ENCODE measurements at places on chromosomes 7 and 10.

DNA sequence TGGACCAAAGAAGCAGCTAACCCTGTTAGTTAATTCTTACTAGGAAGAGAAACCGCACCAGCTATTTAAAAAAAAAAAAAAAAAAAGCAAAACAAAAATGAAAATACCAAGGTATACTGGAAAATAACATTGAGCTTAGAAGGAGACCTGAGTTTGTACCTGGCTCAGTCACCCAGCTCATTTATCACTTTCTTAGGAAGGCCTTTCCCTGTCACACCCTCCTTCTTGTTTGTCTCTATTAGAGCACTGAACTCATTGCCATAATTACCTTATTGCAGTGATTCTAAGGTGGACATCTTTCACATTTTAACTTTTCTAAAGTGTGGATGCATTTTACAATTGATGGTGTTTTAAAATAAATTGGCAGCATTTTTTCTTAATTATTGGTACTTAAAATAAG, 24.1 kb downstream of the UBE2D1 start:
- H3K4me1 ChIP-seq = peaks cover 7% of the 10 kb centered on the region
- H3K36me3 ChIP-seq = peaks cover 6% of the 10 kb centered on the region
- DNase-seq = no peak
- H3K27me3 ChIP-seq = no peaks in the 10 kb centered on the region

GRCh38 chr7:65233409-65234034, 140.1 kb upstream of the ZNF92 start:
- peaks cover 2% of the 10 kb centered on the region for H3K27me3 ChIP-seq
- H3K36me3 ChIP-seq = no peaks in the 10 kb centered on the region
- no peak for DNase-seq
- H3K27ac ChIP-seq = no peak overlapping the region

DNA sequence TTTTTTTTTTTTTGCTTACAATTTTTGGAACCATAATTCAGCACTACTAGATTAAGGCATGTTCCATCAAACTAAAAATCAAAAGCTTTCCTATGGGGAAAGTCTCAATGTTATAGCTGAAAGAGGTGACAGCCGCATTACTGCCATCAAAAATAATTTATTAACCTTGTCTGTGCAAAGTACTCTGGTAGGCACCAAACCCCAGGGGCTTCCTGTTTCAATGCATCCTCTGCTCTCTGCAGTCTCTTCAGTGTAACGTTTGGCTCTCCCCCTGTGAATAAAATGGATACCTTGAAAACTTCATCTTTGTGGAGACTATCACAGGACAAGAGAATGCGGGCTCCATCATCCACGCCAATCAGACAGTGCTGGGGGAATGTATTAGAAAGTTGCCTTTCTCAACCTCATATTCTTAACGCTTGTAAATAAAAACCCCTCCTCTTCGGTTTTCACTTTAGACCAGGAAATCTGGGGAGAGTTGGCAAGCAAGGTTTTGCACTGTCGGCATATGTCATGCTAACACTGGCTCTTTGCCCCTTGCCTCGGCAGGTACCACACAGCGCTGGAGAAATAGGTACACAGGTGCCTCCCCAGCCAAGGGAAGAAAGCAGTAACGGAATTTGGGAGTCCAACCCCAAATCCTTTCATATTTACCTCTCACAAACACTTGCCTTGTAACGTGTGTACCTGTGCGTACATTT, 1.6 kb upstream of the NRG3 start:
- no peak overlapping the region for H3K4me3 ChIP-seq
- H3K27ac ChIP-seq = no peak overlapping the region
- H3K4me1 ChIP-seq = peaks cover 4% of the 10 kb centered on the region
- no peak for DNase-seq
- peaks cover 47% of the 10 kb centered on the region for H3K27me3 ChIP-seq

DNA sequence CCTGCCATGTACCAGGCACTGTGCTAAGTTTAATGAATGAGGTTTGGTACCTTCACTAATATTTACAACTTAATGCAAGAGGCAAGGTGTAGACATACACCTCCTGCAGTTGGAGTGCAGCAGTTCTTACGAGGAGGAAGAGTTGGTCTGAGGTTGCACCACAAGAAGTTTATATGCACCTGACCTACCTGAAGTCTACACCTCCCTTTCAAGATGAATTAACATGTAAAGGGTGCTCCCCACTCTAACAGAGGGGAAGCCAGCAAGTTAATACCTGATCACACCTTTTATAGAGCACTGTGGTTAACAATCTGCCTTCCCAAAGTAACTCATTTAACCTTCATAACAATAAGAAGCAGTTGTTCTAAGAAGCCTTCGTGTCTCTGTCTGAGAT, 120.0 kb downstream of the LYZL1 start:
- no peaks in the 10 kb centered on the region for H3K27me3 ChIP-seq
- no peak overlapping the region for H3K4me3 ChIP-seq
- no peak overlapping the region for H3K27ac ChIP-seq
- DNase-seq = no peak
- no peaks in the 10 kb centered on the region for H3K4me1 ChIP-seq
- H3K36me3 ChIP-seq = peaks cover 1% of the 10 kb centered on the region

- H3K4me1 ChIP-seq = peaks cover 51% of the 10 kb centered on the region
- peaks cover 2% of the 10 kb centered on the region for H3K36me3 ChIP-seq
- no peak for DNase-seq
Observed at GRCh38 chr7:28157831-28158416, 22.7 kb downstream of the JAZF1 start.

GRCh38 chr10:121096617-121097431, 245.7 kb downstream of the WDR11 start:
- peak overlapping the region; percentile 71 for H3K27ac ChIP-seq
- H3K27me3 ChIP-seq = no peaks in the 10 kb centered on the region
- peaks cover 25% of the 10 kb centered on the region for H3K4me1 ChIP-seq
- H3K36me3 ChIP-seq = no peaks in the 10 kb centered on the region
- H3K4me3 ChIP-seq = no peak overlapping the region

- no peak for DNase-seq
Observed at GRCh38 chr10:16915300-16915699, 98.1 kb upstream of the RSU1 start.
